ENCODE measurements at places on chromosomes 4 and X.

DNA sequence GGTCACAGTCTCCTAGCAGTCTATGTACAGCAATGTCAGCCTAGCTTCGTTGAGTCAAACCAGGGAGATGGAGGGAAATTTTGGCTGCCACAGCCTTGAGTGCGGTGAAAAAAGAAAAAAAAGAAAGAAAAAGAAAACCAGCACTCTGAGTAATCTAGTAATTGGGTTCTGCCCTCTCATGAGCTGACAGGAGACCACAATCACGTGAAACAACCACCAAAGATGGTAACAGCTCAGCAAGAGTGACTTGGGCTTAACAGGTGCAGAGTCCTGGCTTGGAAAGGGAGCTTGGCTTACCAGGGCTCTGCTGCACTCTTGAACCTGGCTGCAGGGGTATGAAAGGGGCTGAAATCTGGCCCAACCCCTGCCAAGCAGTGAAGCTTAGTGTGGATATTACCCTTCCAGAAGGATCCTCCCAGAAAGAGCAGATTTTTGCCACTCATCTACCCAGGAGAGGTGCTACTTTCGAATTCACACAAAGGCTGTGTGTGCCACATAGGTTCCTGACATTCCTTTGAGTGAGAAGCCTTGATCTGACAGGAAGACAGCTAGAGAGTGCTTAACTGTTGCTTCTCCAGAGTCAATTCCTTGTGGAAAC, 350.3 kb downstream of the PTTG2 start:
- DNase-seq = no peak

DNA sequence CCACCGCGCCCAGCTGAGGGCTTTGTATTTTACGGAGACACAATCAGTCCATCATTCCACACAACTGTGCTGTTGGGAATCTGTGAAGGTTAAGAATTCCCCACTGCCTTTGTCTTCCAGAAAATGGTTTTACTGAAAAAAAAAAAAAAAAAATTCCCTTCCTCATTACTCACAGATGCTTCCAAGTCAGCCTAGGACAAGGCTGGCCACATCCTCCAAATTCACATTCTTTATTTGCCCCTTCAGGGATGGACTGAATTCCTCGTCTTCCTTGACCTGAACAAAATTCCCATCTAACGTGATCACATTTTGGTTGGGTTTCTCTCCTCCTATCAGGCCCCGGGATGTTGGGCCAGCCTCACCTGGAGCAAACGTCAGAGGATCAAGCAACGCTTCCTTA, 130.3 kb downstream of the DHRSX start:
- peak; percentile 86 for DNase-seq

- DNase-seq = no peak
Measured at GRCh38 chr4:19927381-19927780, 324.3 kb upstream of the SLIT2 start.

- DNase-seq = peak; percentile 51
Measured at GRCh38 chrX:45758738-45759397, 558.2 kb upstream of the DIPK2B start.

GRCh38 chrX:118523920-118524319, 28.3 kb downstream of the DOCK11 start:
- DNase-seq = no peak

DNA sequence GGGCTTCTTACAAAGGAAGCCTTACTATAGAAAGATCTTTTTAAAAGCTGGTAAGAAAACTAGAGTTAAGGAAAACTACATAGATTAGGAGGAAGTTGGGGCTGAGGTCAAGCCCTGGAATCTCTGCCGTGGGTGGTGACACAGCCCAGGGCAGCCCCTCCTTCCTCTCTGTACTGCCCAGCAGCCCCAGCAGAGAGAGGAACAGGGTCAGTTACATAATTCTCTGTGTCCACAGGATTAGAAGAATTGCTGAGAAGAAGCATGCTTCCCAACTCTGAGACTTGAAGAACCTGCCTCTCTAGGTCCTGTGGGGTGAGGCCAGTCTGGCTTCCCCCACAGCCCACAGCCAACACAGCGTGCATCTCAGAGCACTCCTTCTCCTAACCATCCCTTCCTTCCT, 9.2 kb upstream of the ABLIM2 start:
- no peak for DNase-seq

DNA sequence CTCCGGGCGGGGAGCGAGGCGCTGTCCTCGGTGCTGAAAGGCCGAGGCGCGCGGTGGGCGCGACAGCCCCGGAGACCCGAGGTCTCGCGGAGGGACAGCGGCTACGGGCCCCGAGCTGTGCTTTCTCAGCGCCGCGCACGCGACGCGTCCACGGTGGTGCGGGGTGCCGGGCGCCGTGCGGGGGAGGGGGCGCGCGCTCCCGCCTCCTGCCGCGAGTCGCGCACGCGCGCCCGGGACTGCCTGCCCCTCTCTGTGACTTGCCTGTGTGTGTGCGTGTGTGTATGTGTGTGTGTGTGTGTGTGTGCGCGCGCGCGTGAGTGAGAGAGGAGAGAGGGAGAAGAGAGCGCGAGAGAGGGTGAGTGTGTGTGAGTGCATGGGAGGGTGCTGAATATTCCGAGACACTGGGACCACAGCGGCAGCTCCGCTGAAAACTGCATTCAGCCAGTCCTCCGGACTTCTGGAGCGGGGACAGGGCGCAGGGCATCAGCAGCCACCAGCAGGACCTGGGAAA, at the start of gene GRIA2:
Gene GRIA2, plus strand, starts transcription at position 358 of the 511 bp plus-strand sequence. CDS start 315 bp downstream, outside the sequence.
- peak; percentile 71 for DNase-seq

GRCh38 chr4:12319765-12320164, 891.1 kb upstream of the HS3ST1 start:
- DNase-seq = no peak

All from fibroblast of skin of right biceps (primary cell).